ENCODE measurements at places on chromosomes 12 and 14.

- DNase-seq = no peak
Measured at GRCh38 chr14:29486132-29486531, 441.5 kb downstream of the PRKD1 start.

DNA sequence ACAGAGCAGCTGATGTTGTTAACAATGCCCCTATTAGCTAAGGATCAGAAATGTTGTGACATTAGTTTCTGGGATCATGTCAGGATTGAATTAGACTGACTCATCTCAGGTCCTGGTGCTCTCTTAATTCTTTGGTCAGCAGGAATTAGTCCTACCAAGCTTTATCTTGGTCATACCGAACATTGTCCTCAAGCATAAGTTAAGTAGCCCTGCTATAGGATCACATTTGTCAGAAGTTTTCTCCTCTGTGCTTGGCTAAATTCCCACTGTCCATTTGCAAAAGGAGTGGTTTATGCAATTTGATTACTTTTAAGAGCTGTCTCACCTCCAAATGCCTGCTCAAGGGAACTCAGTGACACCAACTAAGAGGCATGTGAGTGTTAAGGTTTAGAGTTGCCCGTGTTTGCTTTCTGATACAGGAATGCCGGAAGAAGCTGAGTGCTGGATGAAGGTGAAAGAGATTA is 48.4 kb upstream of the IFNG-AS1 start:
- no peak for DNase-seq

GRCh38 chr12:125131958-125132357 is 66.7 kb downstream of the AACS start:
- no peak for DNase-seq

GRCh38 chr12:5581019-5581418 is 149.1 kb downstream of the NTF3 start:
- no peak for DNase-seq

DNA sequence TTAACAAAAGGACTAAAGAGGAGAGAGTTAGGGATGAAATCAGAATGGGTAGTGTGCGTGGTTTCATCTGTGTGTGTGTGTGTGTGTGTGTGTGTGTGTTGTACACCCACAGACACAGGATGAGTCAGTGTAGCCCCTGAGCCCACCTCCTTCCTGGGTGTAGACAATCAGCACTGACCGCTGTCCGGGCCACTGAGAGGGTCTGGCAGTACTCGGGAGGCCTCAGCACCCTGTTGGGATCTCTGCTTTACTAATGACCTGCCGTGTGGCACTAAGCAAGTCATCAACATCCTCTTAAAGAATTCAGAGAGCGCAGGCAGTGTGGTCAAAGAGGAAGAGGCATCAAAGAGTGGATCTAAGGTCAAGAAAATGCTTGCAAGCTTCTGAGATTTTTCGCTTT is 112.6 kb downstream of the PRMT8 start:
- no peak for DNase-seq

DNA sequence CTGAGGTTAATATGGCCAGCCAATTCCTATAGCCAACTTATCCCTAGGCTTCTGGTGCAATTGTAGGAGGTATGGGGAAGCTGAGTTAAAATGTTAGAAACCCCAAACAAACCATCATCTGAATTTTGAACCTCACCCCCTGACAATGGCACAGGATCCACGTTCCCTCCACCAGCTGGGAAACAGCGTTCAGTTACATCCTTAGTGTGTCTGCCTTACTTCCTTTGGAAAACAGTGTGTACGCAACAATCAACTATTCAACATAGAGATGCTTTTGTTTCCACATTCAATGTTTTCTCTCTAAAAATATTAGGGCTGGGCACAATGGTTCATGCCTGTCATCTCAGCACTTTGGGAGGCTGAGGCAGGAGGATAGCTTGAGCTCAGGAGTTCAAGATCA is 203.4 kb downstream of the TTC7B start:
- DNase-seq = no peak

DNA sequence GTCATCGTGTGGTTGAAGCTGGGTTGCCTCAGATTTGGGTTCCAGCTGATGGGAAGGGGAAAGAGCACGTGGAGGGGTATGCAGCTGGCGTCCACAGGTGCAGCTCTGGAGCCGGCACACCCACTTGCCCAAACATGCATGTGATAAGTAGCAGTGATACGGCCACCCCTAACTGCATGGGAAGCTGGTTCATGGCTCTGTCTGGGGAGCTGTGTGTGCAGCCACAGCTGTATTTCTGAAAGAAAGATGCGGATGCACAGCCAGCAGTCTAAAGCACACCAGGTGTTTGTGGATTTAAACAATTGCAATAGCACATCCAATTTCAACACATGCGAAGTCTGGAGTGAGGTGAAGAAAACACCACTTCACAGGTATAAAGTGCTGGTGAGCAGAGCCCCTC is 181.4 kb downstream of the EFCAB11 start:
- DNase-seq = no peak

DNA sequence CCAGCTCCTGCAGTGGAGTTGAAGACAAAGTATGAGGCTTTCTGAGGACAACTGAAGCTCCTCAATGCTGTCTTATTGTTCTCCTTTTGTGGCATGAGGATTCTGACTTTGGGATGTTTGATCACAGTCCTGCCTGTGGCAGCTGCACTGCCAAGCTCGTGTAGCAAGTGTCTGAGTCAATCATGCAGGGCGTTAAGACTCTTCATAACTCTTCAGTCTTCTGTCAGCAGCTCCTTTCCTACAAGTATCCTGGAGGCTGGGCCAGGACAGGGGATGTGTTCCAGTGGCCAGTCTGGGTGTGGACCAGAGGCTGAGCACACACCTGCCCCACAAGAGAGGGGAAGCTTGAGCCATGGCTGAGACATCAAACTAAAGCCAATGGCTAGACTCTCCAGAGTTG is 94.3 kb downstream of the PELI2 start:
- DNase-seq = no peak

Measured in CD4-positive, alpha-beta T cell treated with Interleukin-10 for 1 hour (primary cell).